ENCODE measurements at places on chromosomes 7 and 10. TPM values are rescaled to one million over a fixed set of nuclear protein-coding genes. Genes with fewer than 3 reads are reported as not detected.

The EBF3 gene
- total RNA-seq: 0.12 TPM

The ZNF655 gene
- total RNA-seq: 82.1 TPM

The PKD2L1 gene
- under 0.01 TPM for total RNA-seq

The CCL24 gene
- total RNA-seq: not detected

The SORBS1 gene
- 0.75 TPM for total RNA-seq

The GRID2IP gene
- total RNA-seq: not detected

The TAS2R5 gene
- 1.00 TPM for total RNA-seq

The GIMAP1 gene
- under 0.01 TPM for total RNA-seq

The RADIL gene
- 0.50 TPM for total RNA-seq

The CLRN3 gene
- not detected for total RNA-seq

The ADRB1 gene
- not detected for total RNA-seq

The NXPH1 gene
- not detected for total RNA-seq

The NPC1L1 gene
- under 0.01 TPM for total RNA-seq

The HTR5A gene
- total RNA-seq: not detected

The HOXA5 gene
- 0.66 TPM for total RNA-seq

The MMRN2 gene
- total RNA-seq: 14.9 TPM

The GBF1 gene
- total RNA-seq: 28.8 TPM

The FRAT1 gene
- 2.7 TPM for total RNA-seq

The TAS2R3 gene
- total RNA-seq: 0.44 TPM

The UPP1 gene
- 10.9 TPM for total RNA-seq

The HOXA1 gene
- under 0.01 TPM for total RNA-seq

The EVX1 gene
- total RNA-seq: not detected

The ABCA13 gene
- 1.1 TPM for total RNA-seq

The NUTM2B gene
- total RNA-seq: 0.37 TPM

The CALML3 gene
- total RNA-seq: not detected

The PON3 gene
- 0.11 TPM for total RNA-seq

The ADIRF gene
- total RNA-seq: 73.0 TPM

Measured in uterine smooth muscle cell (primary cell).